ENCODE measurements at places on chromosomes 2 and 18.

- DNase-seq, result no peak
Measured at GRCh38 chr2:79554899-79555298, 42.0 kb downstream of the CTNNA2 start.

DNA sequence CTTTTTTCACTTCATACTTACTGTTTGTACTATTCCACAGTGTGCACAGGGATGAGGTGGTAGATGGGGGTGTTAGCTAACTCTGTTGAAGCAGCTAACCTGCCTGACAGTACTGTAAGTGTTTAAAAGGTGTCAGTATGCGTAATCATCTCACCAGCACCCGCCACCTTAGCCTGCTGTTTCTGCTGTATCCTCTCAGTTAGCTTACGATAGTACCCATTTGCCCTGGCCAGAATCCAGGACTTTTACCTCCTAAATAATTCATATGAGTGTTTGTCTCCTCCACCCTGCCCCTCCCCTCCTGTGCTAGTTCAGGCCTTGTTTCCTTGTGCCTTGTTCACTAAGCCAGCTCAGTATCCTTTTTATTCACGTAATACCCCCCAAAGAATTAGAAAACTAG lies 34.2 kb downstream of the TRAPPC12 start:
- no peak for DNase-seq

GRCh38 chr2:108776475-108776874 lies 10.1 kb upstream of the CCDC138 start:
- DNase-seq, result no peak

DNA sequence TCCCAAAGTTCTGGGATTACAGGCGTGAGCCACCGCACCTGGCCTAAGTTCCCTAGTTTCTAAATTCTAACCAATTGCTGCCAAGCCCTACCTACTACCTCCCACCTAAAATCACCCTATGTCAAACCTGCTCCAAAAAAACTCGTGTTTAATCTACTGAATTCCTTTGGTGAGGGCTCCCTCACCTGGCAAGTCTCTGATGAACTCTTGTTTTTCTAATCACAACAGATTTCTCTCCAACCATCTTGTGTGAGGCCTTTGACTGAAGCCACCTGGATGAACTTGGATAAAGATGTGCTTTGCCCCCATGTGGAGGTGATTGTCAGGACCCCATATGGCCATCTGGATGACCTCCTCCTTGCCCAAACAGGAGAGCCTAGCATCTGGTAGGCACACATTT lies 17.4 kb upstream of the SLC35G4 start:
- no peak for DNase-seq

DNA sequence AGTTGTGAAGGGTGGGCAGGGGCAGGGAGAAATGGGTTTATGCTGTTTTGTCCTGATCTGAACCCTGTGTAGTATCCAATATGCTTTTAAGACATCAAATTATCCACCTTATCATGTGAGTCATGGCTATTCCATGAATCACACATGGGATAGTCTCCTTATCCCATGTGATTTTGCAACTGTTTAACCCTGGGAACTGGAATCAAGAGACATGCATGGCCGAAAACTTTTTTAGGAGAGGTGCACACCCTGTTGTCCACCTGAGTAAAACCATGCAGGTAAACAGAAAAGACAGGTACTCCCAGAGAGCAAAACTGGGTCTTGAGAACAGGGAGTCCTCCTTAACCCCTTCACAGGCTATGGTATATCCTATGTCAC lies 490.6 kb upstream of the HS6ST1 start:
- DNase-seq, result no peak

GRCh38 chr2:16642088-16642487 lies 23.5 kb downstream of the CYRIA start:
- DNase-seq, result no peak

DNA sequence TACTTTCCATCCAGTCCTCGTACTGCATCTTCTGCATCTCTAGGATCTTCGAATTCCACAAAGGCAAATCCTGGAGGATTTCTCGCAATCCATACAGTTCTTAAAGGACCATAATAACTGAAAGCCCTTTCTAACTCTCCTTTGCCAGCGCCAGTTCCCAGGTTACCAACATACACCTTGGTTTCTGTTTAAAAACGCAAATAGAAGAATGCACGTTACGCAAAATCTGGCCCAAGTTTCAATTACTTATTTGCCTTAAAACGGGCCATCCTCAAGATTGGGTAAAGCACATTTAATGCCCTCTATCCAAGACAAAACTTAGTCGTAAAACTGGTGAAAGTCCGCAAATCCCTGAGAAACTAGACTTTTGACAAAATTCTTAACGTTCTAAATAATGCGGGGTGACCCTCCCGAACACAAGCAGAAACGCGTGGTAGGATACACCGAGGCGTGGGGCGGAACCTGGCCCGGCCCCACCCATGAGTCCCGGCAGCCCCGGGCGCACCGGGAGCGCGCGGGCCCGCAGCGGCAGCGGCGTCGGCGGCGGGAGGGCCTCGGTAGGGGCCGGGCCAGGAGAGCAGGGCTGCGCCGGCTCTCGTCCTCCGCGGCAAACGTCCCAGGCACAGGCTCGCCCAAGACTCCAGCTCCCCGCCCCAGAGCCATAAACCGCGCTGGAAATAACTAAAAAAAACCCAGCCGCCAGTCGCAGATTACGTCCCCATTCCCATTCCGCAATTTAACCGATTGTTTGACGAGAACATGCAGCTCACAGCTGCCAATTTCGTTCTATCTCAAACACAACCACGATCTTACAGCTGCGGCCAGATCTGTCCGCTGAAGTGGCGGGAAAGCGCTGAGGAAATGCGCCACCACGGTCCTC lies 910 bp downstream of the SRSF7 start:
- peak; percentile 39 for DNase-seq

DNA sequence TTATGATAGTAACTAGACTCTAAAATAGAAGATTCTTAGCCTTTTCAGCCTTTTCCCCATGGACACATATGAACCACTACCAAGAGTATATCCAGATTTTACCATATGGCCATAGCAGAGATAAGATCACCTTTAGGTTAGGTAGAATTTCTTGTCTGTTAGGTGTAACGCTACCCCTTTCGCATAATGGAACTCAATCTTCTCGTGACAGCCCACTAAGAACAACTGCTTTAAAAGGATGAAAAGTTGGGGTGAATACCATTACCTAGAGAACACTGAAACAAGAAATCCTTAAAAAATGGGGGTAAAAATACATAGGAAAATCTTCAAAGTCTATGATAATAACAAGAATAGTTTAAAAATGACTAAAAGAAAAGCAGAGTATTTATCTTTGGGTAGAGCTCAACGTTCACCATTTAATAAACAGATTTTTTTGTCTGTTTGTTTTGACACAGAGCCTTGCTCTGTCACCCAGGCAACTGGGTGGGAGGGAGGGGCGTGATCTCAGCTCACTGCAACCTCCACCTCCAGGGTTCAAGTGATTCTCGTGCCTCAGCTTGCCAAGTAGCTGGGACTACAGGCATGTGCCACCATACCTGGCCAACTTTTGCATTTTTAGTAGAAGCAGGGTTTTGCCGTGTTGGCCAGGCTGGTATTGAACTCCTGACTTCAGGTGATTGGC lies 67.2 kb downstream of the VIL1 start:
- DNase-seq, result no peak

GRCh38 chr2:1605102-1606045 lies 138.9 kb downstream of the PXDN start:
- no peak for DNase-seq

DNA sequence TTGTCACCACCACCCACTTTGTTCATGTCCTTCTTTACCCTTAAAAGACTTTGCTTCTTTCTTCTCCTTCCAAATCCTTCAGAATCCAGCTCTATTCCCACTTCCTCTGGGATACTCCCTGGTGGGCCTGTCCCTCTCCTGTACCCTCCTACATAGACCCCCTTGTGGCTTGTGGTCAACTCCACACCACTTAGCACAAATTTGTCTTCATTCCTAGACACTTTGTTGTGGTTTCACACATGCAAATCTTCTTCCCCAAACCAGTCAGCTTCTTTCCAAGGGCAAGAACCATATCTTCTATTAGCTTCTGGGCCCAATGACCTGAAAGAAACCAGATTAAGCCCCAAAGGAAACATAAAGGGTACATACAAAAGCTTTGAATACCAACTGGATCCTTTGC lies 342.4 kb downstream of the TNS1 start:
- DNase-seq, result no peak

- DNase-seq, result no peak
Measured at GRCh38 chr2:149330127-149331022, at the start of gene LYPD6. Gene LYPD6, plus strand, starts transcription at chr2:149330587. Its CDS starts 107,122 bp downstream, at chr2:149437709.

GRCh38 chr18:7116792-7117389 lies 706 bp downstream of the LAMA1 start:
- no peak for DNase-seq

- no peak for DNase-seq
Measured at GRCh38 chr2:101431486-101431885, 43.4 kb downstream of the RFX8 start.

DNA sequence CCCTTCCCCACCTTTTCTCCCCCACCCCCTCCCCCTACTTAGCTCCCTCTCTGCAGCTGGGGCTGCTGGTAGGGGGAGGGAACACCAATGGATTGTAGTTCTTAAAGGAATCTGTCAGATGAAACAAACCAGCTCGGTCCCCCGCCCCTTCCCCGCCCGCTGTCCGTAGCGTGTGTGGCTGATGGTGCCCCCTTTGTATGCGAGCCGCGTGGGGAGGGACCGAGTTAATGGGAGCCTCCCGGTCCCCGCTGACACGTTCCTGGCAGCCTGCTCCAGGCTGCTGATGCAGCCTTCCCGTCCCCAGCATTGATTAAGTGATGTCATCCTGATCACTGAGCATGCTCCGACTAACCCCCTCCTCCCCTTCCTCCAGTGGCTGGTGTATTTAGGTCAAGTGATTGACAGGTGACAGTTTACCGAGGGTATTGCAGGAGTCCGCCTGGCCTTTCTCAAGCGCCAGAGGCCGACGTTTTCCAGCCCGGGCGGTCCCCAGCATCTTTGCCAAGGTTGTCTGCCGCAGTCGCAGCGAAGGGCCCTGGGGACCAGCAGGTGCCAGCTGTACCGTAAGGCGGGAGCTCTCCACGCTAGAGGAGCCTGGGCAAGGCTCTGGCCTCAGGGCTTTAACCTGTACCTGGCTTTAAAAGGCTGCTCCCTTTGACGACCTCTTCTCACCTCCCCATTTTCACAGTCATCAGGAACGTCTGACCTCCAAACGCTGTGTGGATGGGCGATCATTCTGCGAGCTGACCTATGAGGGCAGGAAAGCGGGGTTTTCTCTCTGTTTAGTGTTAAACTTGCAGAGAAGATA lies 1.8 kb downstream of the KIF5C start:
- peak; percentile 17 for DNase-seq

DNA sequence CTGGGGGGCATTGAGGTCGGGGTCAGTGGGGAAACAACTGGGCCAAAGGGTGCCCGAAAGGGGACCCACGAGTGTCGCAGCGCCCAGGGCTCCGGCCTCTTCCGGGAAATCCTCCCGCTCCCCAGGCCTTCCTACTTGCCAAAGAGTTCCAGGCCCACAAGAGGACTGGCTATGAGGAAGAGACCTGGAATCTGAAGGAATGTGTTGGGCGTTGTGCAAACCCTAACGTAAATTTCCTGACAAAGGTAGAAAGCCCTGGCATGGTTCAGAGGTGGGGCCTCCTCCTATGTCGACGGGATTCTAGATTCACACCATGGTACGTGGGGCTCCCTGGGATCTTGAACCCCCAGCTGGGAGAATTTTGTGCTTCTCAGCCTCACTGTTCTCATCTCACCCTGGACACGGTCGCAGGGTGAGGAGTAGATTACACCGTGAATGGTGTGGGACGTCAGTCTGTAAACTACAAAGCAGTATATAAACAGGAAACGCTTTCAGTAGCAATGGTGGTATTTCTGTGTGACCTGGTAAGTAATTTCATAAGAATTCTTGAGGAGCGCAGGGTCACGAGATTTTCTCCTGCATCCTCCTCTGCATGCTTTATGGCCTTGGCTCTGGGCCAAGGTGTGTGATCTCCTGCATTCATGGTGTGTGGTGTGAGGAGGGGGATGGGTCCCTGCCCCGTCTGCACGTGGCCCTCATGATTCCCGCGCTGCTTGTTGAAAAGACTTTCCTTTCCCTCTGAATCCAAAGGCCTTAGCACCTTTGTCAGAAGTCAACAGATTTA lies 868 bp downstream of the HSBP1L1 start:
- no peak for DNase-seq

DNA sequence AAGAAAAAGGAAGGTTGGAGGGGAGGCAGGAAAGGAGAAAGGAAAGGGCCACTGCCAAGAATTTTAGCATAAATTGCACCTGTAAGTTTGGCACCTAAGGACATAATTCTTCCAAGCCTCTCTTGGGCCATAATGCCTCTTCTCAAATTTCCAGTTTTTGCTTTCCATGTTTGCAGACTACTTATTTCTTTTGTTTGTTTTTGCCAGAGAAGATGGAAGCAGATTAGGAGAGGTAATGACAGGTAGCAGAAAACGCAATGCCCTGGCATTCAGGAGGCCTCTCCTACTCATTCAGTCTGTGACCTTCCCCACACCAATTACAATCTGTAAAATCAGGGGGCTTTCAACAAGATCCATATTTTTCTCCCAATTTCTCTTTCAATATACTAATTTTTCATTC lies 56.8 kb downstream of the MRPL33 start:
- no peak for DNase-seq

DNA sequence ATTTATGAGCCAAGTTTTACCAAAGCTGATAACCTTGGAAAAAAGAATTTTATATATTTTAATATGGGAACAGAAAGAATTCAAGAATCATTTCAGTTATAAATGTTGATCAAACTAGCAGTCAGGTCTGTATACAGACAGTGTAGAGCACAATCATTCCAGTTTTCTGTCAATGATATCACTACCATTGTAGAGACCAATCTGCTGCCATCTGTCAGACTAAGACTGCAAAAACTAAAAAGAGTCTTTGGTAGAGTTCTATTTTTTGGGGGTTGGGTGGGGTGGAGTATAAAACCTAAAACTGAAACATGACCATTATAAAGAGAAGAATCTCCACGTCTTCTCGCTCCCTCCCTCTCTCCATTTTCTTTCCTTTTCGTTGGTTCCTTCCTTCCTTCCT lies 204.7 kb upstream of the UBE2E3 start:
- no peak for DNase-seq

DNA sequence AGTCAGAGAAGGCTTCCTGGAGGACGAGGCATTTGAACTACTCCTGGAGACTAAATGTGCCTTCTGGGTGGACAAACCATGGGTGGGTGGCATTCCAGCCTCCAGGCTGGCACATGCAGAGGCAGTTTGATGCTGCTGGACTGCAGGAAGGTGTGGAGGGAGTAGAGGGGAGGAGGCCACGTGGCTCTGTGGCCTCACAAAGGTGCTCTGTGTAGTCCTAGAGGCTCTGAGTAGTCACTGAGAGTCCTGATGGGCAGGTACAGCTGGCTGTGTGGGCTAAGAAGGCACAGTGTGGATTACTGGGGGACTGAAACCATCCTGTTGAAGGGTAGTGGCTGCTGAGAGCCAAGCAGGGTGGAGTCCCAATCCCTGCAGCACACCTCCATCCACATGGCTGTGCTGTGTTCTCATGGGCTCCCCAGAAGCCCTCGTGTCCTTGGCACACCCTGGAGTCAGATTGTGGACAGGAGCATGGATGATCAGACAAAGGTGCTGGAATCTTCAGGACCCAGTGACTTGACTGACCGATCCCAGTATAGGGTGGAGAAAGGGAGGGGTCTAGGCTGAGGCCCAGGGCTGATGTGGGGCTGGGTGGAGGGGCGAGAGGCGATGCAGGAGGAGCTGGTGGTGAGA lies 87.4 kb upstream of the HS6ST1 start:
- DNase-seq, result no peak

Measured in stimulated activated CD4-positive, alpha-beta T cell treated with anti-CD3 and anti-CD28 coated beads, Interleukin-4, amount 100 ng/mL, for 48 hours (primary cell).